ENCODE measurements at places on chromosomes 1 and 21.

DNA sequence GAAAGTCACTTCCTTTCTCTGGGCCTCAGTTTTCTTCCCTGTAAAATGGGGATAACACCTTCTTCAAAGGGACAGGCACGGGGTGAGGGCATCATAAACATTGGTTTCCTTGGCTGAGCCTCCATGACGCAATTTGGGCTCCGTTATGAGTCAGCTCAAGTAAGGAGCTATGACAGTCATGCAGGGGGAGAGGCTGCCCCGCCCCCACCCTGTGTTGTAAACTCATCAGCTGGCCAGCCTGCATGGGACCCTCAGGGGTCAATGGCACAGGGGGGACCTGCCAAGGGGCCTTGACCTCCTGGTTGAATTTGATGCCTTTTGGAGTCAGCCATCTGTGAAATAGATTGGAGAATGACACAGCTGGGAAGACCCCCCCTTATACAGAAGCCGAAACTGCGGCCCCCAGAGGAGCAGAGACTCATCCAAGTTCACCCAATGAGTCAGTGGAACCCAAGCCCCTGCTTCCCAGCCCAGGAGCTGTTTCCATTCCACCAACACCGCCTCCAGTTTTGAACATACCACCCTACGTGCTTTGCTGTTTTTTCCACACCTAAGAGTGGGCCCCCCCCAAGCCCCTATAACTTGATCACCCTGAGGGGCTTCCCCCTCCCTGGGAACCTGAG, 36.8 kb upstream of the RUNX3 start:
- DNase-seq: no peak

DNA sequence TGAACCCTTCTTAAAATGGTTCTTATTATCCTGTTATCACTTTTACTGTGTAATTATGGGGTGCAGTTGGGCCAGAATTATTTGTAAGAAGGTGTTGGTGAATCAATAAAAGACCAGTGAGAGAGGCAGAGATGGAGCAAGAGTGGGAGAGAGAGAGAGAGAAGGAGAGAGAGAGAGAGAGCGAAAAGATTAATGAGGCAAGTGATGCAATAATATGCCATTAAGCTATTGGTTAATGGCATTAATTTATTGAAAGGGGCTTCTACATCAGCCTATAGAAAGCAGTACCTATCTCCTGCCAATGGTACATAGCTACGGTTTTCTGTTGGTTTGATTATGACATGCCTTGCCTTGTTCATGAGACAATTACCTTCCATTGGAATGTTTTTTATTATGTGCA, 388.7 kb downstream of the RPS6KC1 start:
- no peak for DNase-seq

- DNase-seq: no peak
These were observed 13.7 kb upstream of the CLCA1 start for GRCh38 chr1:86455073-86455472.

DNA sequence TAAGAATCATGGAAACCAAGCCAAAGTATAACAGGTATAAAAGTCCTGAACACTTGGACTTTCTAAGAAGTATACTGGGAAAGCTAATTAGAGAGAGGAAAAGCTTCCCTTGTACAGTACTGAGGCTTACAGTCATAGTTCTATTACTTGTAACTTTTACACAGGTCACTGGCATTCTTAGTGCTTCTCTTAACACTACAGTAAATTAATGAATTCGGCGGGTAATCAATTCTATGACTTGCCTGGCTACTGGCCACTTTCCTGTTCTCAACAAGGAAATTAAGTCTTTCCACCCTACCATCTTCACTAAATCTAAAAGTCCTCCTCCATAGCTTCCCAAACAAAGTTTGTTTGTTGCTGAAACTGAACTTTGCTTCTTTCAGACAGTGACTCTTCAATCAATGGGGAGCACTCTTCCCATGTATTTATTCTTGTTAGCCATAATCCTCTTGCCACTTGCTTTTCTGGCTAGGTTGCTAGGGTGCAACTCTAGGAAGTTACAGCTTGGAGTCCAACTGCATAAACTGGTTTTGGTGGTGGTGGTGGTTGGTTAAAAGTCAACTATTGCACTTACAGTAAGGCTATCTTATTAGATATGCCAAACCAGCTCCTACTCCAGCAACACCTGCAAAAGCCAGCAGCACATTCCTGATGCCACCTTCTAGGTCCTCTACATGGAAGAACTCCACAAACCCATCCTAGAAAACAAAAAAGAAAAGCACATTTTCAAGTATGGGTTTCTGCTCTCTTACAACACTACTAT, 2.4 kb downstream of the MCL1 start:
- DNase-seq: no peak

DNA sequence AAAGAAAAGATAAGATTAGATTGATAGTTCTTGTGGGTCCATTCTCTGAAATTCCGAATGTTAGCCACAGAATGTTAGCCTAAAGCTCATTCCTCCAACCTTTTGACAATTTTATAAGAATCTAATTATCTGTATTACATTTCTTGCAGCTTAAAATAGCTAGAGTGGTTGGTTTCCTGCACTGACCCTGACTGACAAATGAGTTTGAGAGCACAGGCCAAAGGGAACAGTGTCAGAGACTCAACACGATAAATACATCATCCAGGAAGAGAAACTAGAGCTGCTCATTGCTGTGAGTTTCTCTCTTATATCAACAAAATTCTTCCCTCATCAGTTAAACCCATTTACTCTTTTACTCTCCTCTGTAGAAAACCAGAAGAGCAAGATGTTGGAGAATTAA, 82.1 kb upstream of the PPM1J start:
- DNase-seq: no peak

DNA sequence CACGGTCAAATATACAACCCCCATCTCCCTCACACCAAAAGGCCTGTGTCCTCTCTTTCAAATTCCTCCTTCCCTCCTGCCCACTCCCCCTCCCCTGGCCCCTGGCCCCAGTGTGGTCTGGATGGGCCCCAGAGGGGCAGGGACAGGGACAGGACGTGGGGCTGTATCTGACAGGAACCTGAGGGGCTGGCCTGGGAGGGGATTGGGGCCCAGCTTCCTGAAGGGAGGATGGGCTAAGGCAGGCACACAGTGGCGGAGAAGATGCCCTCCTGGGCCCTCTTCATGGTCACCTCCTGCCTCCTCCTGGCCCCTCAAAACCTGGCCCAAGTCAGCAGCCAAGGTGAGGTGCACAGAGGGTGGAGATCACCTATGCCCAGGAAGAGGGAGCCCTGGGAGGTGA, at the start of gene MPL:
Gene MPL, plus strand, starts transcription at position 231 of the 400 bp plus-strand sequence. Its CDS starts 31 bp downstream, at position 262.
- DNase-seq: no peak

- no peak for DNase-seq
These were observed 43.0 kb downstream of the JAK1 start for GRCh38 chr1:64923294-64923718.

DNA sequence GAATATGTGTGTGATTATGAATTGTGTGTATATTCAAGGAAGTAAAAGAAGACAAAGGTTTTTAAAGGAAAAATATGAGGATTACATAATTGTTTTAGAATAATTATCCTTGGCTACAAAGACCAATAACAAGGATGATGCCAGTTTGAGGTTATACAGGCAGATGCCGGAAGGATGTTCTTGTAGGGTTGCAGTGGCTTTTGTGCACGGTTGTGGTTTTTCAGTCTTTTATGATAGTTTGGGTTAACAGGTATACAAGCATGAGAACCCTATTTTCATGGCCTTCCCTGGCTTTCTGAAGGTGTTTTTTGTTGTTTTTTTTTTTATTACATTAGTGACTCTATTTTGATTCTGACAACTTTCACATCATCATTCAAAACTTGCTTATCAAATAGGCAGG, 4.9 kb downstream of the CR2 start:
- no peak for DNase-seq

DNA sequence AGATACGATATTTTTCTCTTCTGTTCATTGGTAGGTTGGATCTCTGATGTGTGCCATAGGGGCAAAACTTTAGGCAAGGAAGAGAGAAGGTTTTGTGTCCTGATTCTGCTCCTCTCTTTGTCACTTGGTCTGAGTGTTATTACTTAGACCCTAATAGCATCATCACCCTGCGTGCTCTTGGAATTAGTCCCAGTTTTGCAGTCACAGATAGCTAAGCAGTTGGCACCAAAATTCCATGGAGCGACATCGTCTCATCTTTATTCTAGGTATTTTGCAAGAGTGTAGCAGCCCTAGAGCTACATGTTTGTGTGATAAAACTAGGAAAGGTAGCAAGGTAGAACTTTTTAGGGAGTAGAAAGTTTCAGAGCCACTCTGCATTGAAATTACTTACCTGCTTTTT, 23.8 kb downstream of the PIP5K1A start:
- DNase-seq: no peak

- no peak for DNase-seq
These were observed 31.8 kb downstream of the FBXO2 start for GRCh38 chr1:11622398-11622797.

GRCh38 chr1:113800487-113800886, 11.8 kb downstream of the RSBN1 start:
- DNase-seq: no peak

GRCh38 chr1:8379513-8380186, 61.7 kb downstream of the SLC45A1 start:
- DNase-seq: no peak

- DNase-seq: no peak
These were observed at the start of gene KAZN for GRCh38 chr1:14598498-14599182. KAZN (plus strand) TSS chr1:14598685.

DNA sequence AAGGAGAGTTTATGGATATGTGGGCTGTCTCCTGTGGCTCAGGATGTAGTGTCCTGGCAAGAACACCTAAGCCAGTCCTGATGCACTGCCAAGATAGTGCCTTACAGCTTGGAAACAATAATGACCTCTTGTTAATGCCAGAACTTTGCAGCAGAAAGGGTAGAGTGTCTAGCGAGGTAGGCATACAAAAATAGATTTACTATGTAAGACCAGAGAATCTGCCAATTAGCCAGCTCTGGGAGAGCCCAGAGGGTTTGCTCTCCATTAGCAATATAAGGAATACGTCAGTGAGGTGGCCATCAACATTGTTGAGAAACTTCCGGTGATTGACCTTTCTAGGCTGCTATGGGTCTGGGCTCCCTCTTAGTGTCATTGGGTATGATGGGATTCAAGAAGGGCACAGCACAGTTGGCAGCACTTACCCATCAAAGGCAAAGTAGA, 178.5 kb upstream of the GALNT2 start:
- no peak for DNase-seq

DNA sequence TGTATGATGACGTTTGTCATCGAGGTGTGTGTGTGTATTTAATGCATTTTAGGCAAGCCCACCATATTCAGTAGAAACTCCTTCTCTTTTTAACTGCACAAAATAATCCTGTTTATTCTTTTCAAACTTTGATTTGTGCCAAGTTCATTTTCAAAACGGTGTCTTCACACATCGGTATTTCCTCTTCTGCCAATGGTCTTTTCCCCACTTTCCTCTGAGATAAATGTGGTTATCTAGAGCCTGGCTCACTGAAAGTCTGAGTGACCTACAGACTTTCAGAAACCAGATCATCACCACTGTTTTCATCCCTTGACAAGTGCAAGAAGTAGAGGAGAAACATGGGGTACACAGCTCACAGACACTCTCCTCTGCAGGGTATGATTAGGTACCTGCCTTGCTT, 69.4 kb downstream of the GPATCH2 start:
- no peak for DNase-seq

GRCh38 chr1:214550857-214551435, 456 bp downstream of the PTPN14 start:
- no peak for DNase-seq

GRCh38 chr1:17789926-17790325, 34.8 kb downstream of the ACTL8 start:
- no peak for DNase-seq

DNA sequence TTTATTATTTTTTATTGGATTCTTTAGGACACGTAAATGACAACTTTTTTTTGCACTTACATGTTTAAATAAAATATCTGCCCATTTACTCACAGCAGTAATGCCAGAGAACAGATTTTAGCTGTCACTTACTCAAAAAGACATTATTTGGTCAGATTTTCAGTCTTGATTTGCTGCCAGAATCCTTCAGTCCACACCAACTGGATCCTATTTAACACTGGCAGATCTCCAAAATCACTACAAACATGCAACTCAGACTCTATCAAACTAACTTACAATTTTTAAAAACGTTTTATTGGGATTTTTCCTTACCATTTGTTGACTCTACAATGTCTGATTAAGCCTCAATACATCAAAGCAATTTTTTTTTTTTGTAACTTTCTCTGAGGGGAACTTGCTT, 11.1 kb downstream of the ATP6V1G3 start:
- no peak for DNase-seq

GRCh38 chr1:42340093-42340492, 5.1 kb upstream of the FOXJ3 start:
- no peak for DNase-seq

DNA sequence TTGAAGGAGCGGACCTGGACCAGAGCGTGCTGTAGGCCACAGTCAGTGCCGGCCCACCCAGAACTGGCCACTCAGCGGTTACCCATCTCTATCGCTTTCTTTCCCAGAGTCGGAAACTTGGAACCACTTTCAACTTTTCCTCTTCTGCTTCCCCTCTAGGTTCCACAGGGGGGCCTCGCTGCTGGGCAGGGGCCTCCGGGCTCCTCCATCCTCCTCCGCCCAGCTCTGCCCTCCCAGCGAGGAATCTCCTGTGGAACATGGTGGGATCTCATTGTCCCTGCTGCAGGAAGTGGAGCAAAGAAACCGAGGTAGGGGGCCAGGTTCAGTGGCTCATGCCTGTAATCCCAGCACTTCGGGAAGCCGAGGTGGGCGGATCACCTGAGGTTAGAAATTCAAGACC, 139.2 kb downstream of the ETS2 start:
- no peak for DNase-seq

GRCh38 chr1:204288021-204288588, 71.6 kb downstream of the PLEKHA6 start:
- no peak for DNase-seq

DNA sequence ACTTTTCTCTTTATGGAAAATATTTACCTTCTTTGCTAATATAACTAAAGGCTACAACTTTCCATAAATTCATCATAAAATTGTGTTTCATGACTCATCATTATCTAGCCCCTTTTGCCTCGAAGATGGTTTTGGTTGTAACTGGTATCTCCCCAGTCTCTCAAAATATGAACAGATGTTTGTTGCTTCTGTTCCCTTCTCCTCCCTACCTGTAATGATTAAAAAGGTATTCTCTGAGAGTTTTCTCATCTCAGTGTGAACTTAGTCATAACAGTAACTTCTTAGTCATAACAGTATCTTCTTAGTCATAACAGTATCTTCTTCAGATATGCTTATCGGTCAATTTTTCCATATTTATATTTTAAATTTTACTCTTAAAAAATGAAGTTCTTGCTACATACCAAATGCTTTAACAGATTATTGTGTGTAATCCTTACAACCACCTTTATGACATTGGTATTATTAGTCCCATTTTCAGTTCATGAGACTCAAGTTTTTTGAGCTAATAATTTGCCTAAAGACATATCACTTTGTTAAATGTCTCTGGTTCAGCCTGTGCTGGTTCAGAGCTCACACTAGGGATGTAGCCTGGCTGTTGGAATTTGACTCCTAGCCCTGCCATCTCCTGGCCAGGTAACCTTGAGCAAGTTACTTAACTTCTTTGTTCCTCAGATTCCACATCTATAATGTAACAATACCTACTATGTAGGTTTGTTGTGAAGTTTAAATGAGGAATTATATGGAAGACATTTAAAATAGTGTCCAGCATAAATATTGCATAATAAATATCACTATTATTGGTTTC, 32.6 kb downstream of the ATP1B1 start:
- DNase-seq: no peak

All from hippocampal formation (tissue), 2 donors.